Cortex of kidney (tissue), 1 donor: ENCODE measurements at places on chromosomes 4 and X.

GRCh38 chr4:72846280-72847111 is 223.0 kb downstream of the COX18 start:
- DNase-seq = no peak

GRCh38 chrX:135477576-135477975 is 42.9 kb upstream of the INTS6L start:
- no peak for DNase-seq

DNA sequence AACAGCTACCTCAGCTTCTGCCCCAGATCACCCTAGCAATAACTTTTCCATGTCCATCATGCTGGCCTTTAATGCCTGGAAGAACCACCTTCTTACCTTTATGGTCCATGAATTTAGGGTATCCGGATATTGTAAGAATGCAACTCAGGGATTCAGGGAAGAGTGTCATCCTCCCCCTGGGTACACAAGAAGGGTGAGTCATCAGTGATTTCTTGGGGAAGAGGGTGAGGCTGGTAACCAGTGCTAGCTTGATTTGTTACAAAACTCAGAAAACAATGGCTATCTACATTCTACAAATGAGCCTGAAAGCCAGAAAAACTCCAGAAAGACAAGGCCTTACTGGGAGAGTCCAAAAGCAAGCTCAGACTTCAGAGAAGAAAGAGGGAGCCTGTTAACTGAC is 10.4 kb upstream of the NALF2 start:
- no peak for DNase-seq

- no peak for DNase-seq
Observed at GRCh38 chrX:11647138-11647537, 18.6 kb downstream of the ARHGAP6 start.

DNA sequence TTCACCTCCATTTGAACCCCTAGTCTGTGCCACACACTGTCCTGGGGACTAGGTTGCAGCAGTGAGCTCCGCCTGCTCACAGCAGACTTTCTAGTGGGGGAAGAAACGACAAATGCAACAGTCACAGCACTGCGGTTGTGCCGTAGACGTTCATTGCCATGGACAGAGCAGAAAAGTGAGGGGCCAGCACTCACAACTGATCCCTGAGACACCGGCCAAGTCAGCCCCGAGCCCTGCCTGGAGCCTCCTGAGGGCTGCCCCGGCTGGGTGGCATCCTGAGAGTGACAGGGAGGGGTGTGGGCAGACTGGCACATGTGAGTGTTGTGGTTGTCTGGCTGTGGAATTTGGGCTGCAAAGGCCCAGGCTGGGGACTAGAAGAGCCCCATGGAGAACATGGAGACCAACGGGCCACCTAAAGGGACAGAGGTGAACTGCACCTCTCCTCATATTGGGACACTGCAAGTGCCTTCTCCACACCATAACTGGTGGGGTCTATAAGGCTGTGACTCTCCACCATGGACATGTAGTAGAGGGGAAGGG is 4.6 kb downstream of the DUSP9 start:
- DNase-seq = no peak

GRCh38 chr4:184787766-184788503 is 37.8 kb downstream of the ACSL1 start:
- no peak for DNase-seq

- no peak for DNase-seq
Observed at GRCh38 chr4:56791316-56791715, 30.2 kb downstream of the SPINK2 start.

GRCh38 chr4:103719105-103719829 is 518 bp downstream of the TACR3 start:
- DNase-seq = no peak

DNA sequence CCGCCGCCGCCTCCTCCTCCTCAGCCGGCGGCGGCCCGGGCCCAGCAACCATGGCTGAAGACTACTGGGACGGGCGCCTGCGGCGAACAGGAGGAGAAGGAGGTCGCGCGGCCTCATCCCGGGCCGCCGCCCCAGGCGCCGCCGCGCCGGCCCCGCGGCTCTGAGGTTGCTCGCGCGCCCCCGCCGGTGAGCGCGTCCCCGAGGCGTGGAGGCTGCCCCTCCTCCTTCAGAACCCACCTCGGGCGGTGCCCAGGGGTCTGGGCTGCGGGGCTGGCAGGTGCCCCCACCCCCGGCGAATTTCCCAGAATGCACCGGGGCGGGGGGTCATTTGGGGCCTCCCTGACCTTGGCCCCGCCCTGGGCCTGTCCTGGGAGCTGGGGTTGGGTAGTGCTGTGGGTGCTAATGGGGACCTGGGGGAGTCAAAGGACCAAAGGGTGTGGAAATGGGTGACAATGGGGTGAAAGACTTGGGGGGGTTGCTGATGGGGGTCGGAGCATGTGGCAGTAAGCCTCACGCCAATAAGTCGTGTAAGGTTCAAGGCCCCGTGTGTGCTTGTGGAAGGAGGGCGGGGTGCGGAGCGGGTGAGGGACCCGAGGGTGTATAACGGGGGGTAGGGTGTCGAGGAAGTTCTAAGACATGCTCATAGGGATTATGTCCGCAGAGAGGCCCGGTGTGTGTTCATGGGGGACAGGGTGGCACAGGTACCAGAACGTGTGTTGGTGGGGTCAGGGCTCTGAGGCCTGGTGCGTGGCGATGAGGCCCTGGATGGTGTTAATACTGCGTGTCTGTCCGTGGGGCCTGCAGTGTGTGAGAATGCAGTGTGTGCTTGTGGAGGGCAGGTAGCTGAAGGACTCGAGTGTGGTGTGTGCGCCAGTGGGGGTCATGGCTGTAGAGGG is 687 bp downstream of the CDK16 start:
- DNase-seq = no peak

DNA sequence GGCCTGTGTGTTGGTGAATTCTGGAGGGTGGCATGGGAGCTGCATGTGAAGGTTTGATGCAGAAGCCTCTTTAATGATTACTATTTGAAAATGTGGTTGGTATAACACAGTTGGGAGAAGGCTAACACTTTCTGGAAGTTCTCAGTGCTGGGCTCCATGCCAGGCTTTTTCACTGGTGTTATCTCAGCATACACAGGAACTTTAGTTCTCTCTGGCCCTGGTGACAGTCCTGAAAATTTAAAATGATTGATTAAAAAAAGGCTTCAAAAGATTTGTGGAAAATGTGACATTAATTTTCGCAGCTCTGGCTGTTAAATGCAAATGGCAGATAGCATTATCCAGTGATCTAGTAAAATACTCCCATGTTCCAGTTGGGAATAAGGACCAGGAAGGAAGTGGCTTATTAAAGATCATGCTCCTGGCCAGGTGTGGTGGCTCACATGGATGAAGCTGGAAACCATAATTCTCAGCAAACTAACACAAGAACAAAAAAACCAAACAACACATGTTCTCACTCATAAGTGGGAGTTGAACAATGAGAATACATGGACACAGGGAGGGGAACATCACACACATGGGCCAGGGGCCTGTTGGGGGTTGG is 36.6 kb downstream of the DIPK2B start:
- DNase-seq = no peak

DNA sequence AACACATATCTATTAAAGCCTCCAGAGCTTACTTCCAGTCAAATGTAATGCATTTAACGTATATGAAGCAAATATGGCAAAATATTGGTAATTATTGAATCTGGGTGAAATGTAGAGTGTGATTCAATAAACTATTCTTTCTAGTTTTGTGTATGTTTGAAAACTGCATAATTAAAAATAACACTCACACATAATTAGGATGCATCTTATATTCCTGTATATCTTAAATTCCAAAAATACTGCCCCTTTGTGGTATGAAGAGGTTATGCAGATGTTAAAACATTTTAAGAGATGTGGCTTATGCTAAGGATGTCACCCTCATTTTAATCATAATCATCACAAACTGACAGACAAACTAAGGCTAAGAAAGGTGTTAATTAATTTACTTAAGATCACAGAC is 182.9 kb downstream of the COX18 start:
- no peak for DNase-seq

DNA sequence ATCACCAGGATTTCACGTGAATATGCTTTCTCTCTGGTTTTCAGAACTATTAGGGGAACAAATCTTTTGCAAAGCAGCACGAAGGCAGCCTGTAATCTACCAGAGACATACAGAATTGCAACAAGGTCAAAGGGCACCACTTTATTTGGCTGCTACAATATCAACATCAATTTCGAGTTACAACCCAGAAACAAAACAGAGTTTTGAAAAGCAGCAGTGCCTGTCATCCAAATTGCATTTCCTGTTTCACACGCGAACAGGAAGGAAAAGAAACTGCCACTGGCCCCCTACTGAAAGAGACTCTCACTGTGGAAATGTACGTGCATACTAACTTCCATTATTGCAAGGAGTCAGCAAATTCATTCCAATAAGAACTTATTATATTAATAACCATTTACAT is 17.1 kb upstream of the C1QTNF7 start:
- no peak for DNase-seq

- DNase-seq = no peak
Observed at GRCh38 chr4:45831692-45832091, 292.2 kb downstream of the GABRG1 start.

DNA sequence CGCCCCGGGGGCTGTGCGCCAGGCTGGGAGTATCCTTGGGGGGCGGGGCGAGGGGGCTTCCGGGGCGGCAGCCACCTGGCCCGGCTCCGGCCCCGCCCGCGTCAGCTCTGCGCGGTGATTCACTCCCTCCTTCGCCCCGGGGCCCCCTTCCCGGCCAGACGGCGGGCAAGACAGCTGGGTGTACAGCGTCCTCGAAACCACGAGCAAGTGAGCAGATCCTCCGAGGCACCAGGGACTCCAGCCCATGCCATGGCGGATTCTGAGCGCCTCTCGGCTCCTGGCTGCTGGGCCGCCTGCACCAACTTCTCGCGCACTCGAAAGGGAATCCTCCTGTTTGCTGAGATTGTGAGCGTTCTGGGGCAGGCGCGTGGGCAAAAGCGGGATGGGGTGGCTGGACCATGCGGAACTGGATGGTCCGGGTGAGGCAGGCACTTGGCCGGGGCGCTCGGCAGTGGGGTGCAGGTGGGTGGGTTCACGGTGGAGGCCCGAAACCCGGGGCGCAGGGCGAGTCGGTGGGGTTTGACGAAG is at the start of gene PLP2:
Gene PLP2, plus strand, starts transcription at position 147 of the 528 bp plus-strand sequence. Its CDS starts 103 bp downstream, at position 250.
- no peak for DNase-seq

GRCh38 chr4:145277011-145277410 is 96.6 kb upstream of the OTUD4 start:
- no peak for DNase-seq
